ENCODE measurements at places on chromosomes 5 and 9. TPM values are rescaled to one million over a fixed set of nuclear protein-coding genes. Genes with fewer than 3 reads are reported as not detected.

DNA sequence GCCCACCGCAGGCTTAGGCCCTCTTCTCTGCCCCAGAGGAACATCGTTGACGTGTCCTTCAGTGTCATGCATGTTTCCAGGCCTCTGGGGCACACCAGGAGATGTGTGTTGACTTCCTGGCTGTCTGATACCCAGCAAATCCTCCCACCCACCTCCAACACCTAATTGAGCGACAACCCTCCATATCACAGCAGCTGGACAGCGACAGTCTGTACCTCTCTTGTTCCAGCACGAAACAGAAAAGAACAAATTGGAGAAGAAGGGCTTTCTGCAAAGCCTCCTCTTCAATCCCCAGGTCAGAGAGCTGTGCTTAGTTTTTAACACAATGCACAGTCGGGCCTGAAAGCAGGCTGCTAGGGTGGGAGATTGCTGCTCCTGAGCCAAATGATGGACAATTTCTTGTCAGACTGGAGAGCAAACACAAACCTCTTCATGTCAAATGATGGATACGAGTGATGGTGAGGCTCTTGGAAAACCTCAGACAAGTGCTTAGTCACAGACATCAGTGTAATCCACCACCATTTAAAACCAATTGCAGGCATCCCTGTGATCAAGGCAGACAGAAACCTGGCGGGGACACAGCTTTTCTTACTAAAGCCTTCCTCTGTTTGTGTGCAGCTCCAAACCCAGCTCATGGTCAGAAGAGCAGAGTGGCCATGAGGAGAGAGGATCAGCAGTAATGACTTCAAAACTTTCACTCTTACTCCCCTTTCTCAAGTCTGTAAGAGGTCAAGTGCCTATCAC is 110.6 kb downstream of the EBF1 start:
- no peaks in the 10 kb centered on the region for H3K27me3 ChIP-seq
- H3K27ac ChIP-seq, result no peak overlapping the region
- no peak for DNase-seq
- H3K4me3 ChIP-seq, result no peak overlapping the region

- no peak overlapping the region for H3K27ac ChIP-seq
- H3K27me3 ChIP-seq, result no peaks in the 10 kb centered on the region
- peaks cover 15% of the 10 kb centered on the region for H3K4me1 ChIP-seq
- peaks cover 14% of the 10 kb centered on the region for H3K36me3 ChIP-seq
Measured at GRCh38 chr9:71685394-71685793, 82.9 kb downstream of the CEMIP2 start.

DNA sequence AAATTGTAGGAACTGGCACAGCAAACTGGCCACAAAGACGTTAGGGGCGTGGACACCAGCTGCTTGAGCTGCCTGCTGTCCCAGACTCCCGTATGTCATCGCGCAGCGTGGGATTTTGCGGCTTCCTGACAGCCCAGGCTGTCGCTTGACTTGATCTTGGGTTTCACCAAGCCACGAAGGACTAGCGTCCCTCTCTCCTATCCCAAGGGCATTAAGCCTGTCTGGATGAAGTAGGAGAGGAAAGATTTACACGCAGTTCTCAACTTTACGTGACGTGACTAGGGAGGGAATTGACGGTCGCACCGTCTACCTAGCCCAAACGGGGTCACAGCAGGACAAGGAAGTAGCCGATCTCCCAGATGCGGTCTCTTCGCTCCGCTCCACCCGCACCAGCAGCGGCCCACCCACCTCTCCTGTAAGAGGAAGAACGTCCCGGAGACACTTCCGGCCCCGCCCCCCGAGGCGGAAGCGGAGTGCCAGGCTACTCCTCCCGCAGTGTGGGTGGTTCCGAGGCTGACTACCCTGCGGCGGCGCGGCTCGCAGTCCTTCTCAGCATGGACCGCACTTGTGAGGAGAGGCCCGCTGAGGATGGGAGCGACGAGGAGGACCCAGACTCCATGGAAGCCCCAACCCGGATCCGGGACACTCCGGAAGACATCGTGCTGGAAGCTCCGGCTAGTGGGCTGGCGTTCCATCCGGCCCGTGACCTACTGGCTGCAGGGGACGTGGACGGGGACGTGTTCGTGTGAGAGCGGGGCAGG is at the start of gene WDR55:
Gene WDR55, plus strand, starts transcription at position 546 of the 761 bp plus-strand sequence. Its CDS starts 9 bp downstream, at position 555.
- peaks cover 10% of the 10 kb centered on the region for H3K4me1 ChIP-seq
- no peak within 1 kb of the TSS for H3K27ac ChIP-seq
- H3K27me3 ChIP-seq, result no peaks in the 10 kb centered on the region
- peak within 1 kb of the TSS; percentile 84 for H3K4me3 ChIP-seq

DNA sequence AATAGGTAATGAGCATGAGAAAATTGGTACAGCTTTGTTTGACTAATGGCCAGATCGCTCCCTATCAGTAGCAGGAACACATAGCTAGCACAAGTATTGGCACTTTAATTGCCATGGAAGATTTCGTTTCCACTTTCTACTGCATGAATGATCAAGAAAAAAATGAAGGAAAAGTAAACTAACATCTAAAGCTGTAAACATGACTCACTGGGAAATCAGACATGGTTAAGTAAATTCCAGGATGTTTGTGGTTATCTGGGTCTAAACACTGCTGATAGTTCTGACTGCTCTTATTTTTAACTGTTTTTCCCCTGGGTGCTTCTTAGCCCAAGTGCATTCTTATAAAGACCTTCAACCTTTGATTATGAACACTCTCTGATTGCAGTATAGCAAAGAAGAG is 388.9 kb downstream of the NR2F1-AS1 start:
- no peak overlapping the region for H3K4me3 ChIP-seq
- no peaks in the 10 kb centered on the region for H3K27me3 ChIP-seq
- H3K36me3 ChIP-seq, result no peaks in the 10 kb centered on the region
- no peak overlapping the region for H3K27ac ChIP-seq
- H3K4me1 ChIP-seq, result peaks cover 7% of the 10 kb centered on the region

DNA sequence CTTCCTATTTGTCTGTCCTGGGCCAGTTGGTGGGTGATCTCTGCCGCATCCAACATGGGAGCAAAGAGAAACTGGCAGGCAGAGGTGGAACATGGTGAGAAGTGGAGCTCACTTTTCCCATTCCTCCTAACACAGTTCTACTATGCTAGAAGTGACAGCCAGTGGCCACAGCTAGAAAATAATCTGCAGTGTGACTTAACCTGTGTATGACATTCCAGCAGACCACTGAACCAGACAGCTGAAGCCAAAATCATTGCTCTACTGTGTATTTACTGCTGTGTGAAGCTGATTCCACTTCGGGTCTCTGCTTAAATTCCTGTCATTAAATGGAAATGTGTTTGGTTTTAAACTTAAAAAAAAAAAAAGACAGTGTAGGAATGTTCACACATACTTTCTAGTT is 523.0 kb downstream of the MTRR start:
- H3K27ac ChIP-seq, result no peak overlapping the region
- H3K4me3 ChIP-seq, result no peak overlapping the region
- H3K27me3 ChIP-seq, result no peaks in the 10 kb centered on the region
- H3K4me1 ChIP-seq, result no peaks in the 10 kb centered on the region

GRCh38 chr5:119943148-119943547 is 313.8 kb downstream of the FAM170A start:
- no peaks in the 10 kb centered on the region for H3K36me3 ChIP-seq
- no peaks in the 10 kb centered on the region for H3K27me3 ChIP-seq
- no peak for DNase-seq

DNA sequence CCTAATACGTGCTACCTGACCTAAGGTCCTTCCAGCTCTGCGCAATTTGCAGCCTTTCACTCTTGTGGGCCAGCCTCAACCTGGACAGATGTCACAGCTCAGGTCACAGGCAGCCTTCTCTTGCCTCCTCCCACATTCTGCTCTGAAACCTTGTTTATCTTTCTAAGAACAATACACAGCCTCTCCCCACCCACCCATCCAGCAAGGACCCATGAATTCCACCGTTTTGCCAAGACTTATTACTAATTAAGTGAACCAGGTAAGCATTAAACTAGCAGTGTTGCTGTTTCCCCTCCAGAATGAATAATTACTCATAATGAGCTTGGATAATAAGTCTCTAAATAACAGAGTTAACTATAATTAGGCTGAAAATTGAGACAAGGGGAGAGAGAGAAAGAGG is 11.0 kb downstream of the FABP6 start:
- H3K27ac ChIP-seq, result no peak overlapping the region
- H3K4me3 ChIP-seq, result no peak overlapping the region
- no peaks in the 10 kb centered on the region for H3K36me3 ChIP-seq
- H3K4me1 ChIP-seq, result no peaks in the 10 kb centered on the region
- H3K27me3 ChIP-seq, result no peaks in the 10 kb centered on the region

DNA sequence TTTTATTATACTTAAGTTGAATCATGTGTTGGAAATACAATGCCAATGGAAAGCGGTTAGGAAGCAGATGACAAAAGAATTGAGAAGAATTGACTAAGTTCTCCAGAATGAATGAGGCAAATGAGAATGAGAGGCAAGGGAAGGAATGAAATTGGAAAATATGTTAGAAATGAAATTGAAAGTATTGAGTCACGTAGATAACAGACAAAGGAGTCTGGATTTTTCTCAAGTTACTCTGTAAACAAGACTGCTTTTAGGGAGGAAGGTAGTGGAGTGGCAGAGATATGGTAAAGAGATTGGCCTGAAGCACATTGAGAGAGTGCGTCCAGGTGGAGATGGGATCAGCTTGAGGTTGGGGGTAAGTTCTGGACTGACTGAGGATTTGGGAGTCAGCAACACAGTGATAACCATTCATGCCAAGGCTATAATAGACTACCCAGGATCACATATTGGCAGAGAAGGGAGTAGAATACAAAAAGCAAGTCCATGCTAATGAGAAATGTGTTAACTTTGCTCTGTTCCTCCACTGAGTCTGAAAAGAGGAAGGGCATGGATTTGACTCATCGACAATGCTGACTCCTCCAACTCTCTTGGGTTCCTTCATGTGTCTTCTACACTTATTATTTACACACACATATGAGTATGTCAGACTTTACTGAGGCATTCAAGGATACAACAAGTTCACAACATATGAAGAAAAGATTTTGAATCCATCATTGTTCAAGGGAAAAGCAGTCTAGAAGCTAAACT is 814.2 kb upstream of the ZNF608 start:
- H3K4me3 ChIP-seq, result no peak overlapping the region
- no peak overlapping the region for H3K27ac ChIP-seq
- H3K4me1 ChIP-seq, result peaks cover 3% of the 10 kb centered on the region
- H3K27me3 ChIP-seq, result no peaks in the 10 kb centered on the region

GRCh38 chr9:135602789-135603481 is 36.4 kb downstream of the GLT6D1 start:
- no peak overlapping the region for H3K27ac ChIP-seq
- H3K27me3 ChIP-seq, result peaks cover 14% of the 10 kb centered on the region
- DNase-seq, result peak; percentile 34
- H3K4me3 ChIP-seq, result no peak overlapping the region
- H3K4me1 ChIP-seq, result no peaks in the 10 kb centered on the region

DNA sequence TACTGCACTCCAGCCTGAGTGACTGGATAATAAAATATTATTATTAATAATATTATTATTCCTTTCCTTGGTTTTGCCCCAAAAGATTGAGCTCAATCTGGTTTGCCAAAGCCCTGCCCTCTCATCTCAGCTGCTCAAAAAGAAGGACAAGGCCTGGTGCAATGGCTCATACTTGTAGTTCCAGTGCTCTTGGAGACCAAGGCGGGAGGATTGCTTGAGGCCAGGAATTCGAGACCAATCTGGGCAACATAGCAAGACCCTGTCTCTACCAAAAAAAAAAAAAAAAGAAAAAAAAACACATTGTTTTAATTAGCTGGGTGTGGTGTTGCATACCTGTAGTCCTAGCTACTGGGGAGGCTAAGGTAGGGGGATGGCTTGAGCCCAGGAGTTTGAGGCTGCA is 13.7 kb upstream of the DENND1A start:
- DNase-seq, result no peak
- H3K4me3 ChIP-seq, result no peak overlapping the region
- no peak overlapping the region for H3K27ac ChIP-seq
- no peaks in the 10 kb centered on the region for H3K36me3 ChIP-seq

DNA sequence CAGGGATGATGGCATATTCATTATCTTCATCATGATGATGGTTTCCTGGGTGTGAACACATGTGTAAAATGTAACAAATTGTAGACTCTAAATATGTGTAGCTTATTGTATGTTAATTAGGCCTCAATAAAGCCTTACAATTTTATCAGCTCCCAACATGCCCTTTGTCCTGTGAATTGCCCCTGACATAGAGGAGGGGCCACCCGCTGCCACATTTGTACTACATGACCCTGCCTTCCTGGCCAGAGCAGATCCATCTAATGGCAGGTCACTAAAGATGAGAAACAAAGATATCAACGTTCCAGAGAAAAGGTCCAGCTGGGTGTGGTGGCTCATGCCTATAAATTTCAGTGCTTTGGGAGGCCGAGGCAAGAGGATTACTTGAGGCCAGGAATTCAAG is 117.2 kb downstream of the CAAP1 start:
- no peak overlapping the region for H3K27ac ChIP-seq
- no peak overlapping the region for H3K4me3 ChIP-seq
- H3K4me1 ChIP-seq, result no peaks in the 10 kb centered on the region

DNA sequence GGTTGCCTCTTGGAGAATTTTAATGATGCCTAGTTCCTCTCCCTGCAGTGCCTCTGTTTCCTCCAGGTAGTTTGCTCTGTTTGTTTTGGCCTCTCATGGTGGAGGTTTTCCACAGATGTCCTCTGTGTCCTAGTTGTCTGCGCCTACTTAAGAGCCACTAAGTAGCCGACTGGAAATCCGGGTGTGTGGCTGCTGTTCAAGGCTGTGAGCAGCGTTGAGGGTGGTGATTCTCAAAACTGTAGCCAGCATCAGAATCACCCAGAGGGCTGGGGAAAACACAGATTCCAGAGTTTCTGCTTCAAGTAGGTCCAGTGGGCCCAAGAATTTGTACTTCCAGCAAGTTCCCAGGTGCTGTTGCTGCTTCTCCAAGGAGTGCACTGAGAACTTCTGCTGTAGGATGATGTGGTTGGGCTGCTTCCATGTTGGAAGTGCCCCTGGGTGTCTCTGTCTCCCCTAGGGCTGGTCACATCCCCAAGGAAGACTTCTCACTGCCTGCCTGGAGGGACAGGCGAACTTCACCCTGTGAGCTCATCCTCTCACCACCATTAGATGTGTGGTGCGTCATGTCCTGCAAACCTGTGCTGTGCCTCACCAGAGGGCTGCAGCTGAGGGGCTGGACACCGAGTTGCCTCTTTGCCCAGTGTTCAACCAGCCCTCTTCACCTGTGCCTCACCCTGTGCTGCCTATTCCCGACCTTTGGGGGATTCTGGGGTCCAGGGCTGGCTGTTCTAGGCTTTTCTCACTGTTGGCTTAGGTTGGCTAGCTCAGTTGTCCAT is 34.8 kb downstream of the SECISBP2 start:
- H3K4me3 ChIP-seq, result no peak overlapping the region
- no peaks in the 10 kb centered on the region for H3K4me1 ChIP-seq
- no peak for DNase-seq
- peaks cover 4% of the 10 kb centered on the region for H3K36me3 ChIP-seq
- no peaks in the 10 kb centered on the region for H3K27me3 ChIP-seq

The BTNL9 gene
- 0.24 TPM for total RNA-seq

The OR13D1 gene
- not detected for total RNA-seq

The ACO1 gene
- 37.6 TPM for total RNA-seq

The CER1 gene
- total RNA-seq, result not detected

The BAAT gene
- 0.09 TPM for total RNA-seq
